ENCODE measurements at places on chromosomes 6 and 20. TPM values are rescaled to one million over a fixed set of nuclear protein-coding genes. Genes with fewer than 3 reads are reported as not detected.

DNA sequence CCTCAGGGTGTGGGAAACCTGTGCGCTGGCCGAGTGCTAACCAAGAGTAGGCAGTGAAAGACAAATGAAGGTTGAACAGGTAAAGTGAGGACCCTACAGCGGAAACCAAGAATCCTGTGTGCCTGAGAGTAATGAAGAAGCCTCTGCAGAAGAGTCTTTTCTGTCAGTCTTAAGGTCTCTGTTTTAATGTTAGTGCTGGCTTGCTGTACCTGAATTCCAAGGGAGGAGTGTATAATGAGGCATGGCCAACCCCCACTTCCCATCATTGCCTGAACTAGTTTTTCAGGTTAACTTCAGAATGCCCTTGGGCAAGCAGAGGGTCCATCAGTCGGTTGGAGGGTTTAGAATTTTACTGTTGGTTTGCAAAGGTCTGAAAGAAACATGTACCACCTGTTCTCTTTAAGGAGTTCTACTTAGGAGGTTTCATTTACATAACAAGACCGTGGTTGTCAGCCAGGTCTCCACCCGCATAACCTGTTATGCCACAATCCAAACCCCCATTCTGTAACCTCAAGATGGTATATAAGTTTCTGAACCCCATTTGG is 589 bp upstream of the PDCD2 start:
- DNase-seq: peak; percentile 5

- peak; percentile 39 for DNase-seq
Measured at GRCh38 chr20:51326201-51326819, 216.2 kb downstream of the NFATC2 start.

DNA sequence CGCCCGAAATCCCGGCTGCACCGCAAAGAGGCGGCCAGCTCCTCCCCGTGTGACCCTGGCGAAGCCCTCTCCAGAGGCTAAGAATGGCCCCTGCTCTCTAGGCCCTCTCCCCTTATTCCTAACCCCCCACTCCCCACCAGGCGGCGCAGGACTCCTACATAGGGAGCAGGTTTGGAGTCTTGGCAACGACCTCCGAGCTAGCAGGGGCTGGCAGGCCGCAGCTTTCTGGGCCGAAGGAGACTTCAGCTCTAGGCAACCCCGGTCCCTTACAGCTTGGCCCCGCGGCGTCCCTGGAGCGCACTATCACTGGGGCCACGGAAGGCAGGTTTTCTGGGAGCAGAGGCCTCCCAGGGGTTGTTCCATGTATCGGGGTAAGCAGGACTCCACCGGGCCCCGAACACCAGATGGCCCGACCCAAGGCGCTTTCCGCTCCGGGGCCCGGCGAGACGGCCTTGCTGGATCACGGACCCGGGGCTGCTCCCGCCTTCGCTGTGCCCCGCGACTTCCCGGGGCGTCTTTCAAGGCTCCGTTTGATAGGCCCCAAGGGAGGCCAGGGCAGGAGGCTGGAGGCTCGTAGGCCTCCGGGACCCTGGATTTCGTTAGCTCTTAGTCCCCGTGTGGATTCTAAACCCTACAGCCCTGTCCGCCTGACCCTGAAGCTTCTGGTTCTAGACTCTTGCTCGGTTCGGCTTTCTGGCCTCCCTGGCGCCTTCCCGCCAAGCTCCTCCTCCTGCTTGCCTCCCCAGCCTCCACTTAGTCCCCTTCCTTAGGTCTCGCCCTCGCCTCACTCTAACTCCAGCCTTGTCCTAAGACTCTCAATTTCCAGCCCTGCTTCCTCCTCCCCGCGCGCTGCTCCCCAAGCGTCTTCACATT is 1.9 kb downstream of the SLC32A1 start:
- DNase-seq: peak; percentile 39

DNA sequence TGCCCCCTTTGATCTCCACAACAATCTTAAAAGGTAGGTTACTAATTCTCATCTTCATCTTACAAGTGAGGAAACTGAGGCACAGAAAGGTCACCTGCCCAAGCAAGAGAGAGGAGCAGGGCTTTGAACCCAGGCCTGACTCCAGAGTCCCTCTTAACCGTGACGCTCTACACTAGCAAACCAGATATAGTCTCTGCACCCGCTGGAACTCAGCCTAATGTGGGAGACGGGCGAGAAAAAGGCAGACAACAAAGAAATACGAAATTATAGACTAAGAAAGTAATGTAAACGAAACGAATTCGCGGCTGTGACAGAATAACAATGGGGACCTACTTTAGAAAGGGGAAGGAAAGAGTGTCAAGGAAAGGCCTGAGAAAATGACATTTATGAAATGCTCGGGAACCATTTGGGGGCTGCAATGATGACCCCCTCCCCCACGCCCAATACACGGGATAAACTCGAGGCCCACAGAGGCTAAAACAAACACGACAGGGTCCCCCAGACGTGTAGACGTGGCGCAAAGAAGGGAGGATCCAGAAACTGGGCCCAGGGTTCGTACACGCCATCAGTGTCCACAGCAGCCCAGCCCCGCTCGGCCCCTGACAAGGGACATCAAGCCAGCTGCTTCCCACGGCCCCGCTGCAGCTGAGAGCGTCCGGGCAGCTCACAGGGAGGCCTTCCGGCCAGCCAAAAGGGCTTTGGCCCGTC is 637 bp downstream of the TRPC4AP start:
- DNase-seq: peak; percentile 50

- DNase-seq: no peak
Measured at GRCh38 chr20:3031524-3032147, 11.8 kb upstream of the GNRH2 start.

- no peak for DNase-seq
Measured at GRCh38 chr6:127026247-127026646, 92.2 kb upstream of the RSPO3 start.

- DNase-seq: peak; percentile 12
Measured at GRCh38 chr6:135128268-135128914, 52.7 kb upstream of the MYB start.

DNA sequence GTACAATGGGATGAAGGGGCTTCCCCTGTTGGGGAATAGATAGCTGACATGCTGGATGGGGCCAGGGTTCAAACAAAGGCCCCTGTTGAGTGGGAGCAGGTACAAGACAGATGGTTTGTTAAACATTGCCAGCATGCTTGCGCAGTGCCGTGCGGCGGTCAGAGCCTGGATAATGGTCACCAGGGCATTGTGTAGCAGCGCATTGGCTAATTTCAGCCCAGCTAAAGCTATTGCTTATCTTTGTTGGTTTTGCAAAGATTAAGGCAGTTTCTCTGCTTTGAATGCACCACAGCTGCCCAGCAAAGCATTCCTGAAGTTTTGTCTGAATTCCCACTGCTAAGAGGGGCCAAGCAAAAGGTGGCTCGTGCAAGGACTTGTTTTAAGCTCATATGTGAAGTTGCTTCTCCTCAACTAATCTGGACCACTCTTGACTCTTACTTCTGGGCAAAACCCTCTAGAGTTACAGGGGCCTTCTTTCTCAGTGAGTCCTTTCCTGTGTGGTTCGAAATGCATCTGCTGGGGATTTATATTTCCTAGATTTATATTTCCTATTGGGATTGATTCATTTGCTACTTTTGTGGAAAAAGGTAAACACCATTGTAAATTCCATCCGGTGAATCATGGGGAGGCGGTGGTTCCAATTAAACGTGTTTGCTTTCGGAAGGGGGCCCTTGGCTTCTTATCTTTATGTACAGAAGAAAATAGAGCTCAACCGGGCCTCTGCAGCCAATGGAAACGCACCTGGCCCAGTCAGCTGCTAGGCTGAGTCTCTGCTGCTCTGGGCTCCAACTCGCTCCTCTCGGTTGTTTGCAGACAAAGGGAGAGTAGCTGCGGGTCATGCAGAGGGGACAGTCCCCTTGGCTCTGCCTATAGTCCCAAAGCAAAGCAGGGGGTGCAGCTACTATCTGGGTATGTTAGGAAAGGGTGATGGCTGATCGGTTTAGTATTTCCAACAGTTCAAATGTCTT is 72.1 kb downstream of the FOXA2 start:
- peak; percentile 85 for DNase-seq

DNA sequence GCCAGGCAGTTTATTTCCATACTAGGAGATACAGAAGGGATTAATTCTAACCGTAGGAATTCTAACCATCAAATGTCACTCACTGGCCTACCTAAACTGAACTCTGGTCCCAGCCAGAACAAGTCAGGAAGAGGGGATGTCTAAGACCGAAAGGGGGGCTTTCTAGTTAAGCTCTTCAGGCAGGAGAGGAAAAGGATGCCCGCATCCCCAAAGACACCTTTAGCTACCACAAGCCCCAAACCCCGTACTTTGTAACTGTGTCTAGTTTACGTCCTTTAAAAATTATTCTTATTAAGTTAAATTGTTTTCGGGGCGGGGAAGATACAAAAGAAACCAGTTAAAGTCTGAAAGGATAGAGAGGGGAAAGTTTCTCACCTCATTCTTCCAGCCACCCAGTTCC is 1.2 kb upstream of the ZNF76 start:
- no peak for DNase-seq

- DNase-seq: no peak
Measured at GRCh38 chr6:136226674-136227377, 23.3 kb downstream of the MTFR2 start.

- DNase-seq: no peak
Measured at GRCh38 chr6:6178795-6179194, 141.7 kb downstream of the F13A1 start.

- peak; percentile 26 for DNase-seq
Measured at GRCh38 chr6:12136905-12137304, 124.8 kb downstream of the HIVEP1 start.

DNA sequence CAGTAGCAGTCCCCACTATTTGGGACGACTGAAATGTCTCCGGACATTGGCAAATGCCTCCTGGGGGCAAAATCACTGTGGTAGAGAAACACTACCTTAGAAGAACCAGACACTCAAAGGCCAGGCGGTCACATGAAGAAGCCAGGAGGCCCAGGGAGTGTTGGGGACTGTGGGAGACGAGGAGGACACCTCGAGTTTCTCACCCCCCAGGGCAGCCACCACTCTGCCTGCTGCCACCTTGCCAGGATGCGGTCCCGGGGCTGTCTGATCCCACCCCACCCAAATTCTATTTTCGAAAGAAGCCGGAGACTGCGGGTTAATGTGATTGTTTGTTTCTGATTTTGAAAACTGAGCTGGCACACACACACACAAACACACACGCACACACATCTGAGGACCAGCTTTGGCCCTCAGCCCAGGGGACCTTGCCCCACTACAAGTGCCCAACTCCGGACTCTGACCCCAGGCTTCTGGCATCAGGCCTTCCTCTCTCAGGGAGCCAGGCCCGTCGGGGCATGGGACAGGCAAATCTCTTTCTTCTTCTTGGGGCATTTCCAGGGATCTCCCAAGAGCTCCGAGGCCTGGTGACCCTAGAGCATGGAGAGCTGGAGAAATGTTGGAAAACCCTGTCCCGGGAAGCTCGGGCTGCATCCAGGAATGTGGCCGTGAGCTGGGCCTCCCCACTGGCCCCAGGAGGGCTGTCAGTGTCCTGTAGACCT is 187.5 kb upstream of the PMEPA1 start:
- DNase-seq: no peak

DNA sequence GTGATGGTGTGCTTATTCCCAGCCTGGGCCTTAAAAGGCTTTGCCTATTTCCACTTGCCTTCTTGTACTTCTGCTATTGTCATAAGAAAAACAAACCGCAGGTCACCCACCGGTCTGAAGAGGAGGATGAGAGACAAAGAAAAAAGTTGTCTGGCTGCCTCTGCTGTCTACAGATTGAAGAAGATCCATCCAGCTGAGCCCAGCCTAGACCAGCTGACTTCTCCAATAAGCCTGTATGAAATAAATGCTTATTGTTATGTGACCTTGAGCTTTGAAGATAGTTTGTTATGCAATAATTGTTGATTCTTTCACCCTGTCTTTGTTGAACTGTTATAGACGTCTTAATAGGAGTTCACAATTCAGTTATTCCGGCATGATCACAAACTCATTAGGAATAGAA is 223.8 kb upstream of the PRSS16 start:
- no peak for DNase-seq

DNA sequence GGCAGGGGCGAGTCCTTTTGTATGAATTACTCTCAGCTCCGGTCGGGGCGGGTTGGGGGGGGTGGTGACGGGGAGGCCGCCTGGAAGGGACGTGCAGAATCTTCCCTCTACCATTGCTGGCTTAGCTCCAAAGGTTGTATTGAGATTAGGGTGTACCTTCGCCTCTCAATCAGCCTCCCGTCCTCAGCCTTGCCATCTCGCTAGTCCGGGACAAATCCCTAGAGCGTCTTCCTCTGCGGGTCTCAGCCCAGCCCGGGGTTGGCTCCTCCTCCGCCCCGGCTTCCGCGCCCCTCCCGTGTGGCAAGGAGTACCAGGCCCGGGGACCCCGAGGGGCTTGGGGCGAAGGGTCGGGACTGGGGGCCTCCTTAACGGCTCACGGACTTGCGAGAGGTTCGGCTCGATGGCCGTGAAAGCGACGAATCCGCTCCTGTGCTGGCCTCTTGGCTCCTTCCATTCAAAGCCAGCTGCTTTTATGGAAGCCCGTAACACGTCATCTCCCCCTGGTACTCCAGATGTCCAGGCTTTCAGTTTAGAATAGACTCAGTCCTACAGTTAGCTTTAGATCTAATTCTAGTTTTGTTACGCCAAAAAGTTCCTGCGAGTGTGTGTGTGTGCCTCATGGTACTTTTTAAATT is 636 bp upstream of the EEF1A1 start:
- peak; percentile 91 for DNase-seq

GRCh38 chr6:33168639-33169038 is 23.6 kb downstream of the COL11A2 start:
- no peak for DNase-seq

DNA sequence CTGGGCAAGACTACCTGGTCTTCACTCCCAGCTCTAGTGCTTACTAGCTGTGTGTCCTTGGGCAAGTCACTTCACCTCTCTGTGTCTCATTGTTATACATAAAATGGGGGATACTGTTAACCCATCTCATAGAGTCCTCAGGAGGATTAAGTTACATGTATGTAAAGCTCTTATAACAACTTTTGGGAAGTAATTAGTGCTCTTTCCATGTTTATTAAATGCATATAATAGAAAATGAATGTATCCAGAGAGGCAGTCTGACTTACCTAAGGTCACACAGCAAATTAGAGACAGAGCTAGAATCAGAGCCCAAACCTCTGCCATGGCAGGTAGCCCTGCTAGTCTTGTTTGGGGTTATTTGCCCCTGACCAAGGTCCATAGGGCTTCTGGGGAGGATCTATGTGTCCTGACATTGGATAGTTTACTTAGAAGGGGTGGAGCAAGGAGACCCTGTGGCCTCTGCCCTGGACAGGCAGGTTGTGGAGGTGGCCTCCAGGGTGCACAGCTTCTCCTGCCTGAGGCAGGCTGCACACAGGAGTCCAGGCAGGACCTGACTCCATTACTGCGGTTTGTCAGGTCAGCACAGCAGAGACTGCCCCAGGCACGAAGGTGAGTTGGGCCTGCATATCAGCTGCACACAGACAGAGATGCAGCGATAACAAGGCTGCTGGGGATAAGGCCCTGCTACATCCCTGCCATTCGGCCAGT is 8.4 kb upstream of the MAPK13 start:
- no peak for DNase-seq

PKIB gene
- not detected for total RNA-seq

HMGCLL1 gene
- not detected for total RNA-seq

TSPO2 gene
- not detected for total RNA-seq

RPP40 gene
- total RNA-seq: 15.3 TPM

EPM2A gene
- total RNA-seq: 5.5 TPM

FAM209B gene
- not detected for total RNA-seq

UST gene
- 0.81 TPM for total RNA-seq

All from endothelial cell of umbilical vein (primary cell).